ENCODE measurements at places on chromosomes 12 and 14.

DNA sequence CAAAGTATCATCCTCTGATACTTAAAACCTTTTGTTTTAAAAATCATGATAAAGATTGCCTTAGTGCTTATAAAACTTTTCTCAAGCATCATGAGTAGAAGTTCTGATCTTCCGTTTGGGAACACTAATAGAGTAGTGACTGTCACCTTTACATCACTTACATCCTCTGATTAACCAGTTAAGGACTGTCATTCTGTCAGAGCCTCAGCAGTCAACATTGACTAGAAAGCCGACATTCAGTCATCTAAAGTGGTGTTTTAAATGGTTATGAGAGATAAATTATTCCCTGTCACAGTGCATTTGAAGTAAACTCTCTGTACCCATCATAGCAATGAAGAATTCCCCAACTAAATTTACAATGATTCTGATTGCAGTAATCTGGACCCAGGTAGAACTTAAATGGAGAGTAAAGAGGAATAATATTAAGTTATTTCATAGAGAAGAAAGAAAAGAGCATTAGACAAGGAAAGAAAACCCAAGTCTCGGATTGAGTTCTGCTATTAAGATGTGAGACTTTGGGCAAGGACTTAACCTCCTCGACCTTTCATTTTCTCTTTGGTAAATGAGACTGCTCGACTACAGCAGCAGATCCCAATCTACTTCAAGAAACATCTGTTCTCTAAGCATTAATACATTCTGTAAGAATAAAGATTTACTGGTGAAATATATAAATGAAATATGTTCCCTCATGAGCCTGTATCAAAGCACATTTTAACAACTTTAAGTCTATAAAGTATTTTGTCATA lies 563.9 kb upstream of the LMO3 start:
- no peak for DNase-seq

- DNase-seq = no peak
Observed at GRCh38 chr12:90510948-90511347, 444.0 kb downstream of the CCER1 start.

DNA sequence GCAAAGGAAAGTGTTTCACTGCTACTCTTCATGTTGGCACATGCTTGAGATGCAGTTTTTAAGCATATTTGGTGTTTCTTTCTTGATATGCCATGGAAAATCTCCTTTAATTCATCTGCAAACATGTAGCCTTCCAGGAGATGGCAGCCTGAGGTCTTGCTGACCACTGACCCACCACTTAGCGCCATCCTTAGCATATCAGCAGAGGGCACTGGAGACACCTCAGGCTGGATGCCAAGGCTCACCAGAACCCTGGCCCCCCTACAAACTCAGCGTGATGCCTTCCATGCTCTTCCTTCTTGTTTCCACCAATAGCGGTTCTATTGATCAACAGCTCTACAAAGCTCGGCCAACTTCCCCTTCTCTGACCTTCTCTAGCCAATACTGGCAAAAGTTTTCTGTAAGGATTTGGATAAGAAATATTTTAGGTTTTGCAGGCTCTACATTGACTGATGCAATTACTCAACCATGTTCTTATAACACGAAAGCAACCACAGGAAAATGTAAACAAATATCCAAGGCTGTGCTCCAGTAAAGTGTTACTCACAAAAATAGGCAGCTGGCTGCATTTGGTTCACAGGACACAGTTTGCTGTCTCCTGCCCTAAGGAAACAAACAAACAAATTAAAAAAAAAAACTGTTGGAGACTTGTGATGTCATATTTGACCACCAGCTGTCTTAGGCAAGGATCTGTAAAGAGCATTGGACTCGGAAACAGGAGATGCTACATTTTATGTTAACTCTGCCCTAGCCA lies 209.7 kb downstream of the SLC15A4 start:
- DNase-seq = no peak

GRCh38 chr12:107759410-107759809 lies 1.5 kb downstream of the PRDM4 start:
- DNase-seq = peak; percentile 60

DNA sequence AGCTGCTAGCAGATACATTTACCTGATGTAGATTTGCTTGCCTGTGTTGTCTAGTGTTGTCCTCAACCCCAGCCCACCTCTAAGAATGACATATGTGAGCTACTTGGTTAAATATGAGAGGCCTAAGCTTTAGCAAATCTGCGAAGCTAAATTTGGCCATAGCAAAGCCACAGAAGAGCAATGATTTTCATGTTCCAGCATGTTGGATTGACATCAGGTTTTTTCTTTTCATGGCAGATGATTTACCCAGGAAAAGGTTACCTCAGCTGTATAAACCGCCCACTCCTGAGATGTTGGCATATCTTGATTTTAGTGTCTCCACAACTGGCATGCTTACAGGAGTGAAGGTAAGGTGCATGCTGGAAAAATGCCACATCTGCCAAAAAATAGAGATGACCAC lies 36.4 kb upstream of the ATF1 start:
- no peak for DNase-seq

GRCh38 chr12:128079-128478 lies 61.5 kb downstream of the IQSEC3 start:
- no peak for DNase-seq

DNA sequence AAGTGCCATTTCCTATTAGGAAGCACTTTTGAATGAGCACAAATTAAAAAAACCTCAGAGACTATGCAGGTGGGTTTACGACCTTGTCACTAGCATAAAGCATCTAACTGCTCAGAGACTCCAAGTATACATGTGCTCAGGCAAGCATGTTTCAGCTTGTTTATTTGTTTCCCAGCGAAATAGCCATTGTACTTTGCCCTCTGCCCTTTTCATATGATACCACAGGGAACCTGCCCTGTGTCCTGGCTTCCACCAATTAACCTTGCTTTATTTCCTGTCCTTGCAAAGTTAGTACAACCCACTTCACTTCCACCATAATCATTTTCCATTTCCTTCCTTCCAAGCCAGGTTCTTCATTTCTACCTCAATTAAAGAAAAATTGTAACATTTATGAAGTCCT lies 194.9 kb downstream of the DUSP6 start:
- DNase-seq = no peak

GRCh38 chr12:93169536-93169935 lies 208.2 kb upstream of the NUDT4 start:
- no peak for DNase-seq

DNA sequence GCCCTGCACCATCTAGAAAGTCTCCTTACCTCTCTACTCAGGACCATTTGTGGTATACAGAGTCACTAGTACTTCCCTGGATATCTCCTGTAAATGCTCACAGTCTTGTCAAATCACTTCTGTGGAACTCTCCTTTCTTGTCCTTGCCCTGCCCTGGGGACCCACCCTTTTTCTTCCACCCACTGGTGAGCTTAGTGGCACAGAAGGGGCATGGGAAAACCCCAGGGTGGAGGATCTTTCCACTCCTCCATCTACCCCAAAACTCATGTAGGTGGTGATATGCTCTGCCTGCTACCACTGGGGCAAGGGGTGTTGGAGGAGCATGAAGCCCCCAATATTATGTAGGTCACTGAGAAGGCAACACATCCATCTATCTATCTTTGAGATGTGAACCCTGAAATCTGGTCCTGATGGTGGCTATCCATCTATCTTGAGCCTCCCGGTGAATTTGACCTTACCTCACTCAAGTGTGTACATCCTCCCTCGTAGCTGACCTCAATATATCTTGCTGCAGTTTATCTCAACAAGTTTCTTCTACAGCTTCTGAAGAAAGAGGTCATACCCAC lies 943 bp downstream of the TESPA1 start:
- DNase-seq = no peak

DNA sequence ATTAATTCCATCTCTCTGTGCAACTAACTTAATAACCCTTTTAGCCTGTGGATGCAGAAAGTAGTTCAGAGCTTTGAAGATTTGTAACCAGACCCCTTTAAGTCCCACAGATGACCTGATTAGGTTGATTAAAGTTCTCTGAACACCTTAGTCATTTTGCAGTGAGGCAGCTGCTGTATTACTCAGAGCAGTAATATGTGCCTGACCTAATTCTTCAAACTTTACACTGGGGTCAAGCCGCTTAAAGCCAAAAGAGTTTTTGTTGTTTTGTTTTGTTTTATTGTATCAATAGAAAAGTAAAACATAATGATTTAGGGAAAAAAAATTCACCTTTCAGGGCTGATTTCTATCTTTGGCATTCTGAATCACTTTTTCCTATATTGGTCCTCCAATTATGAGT lies 78.6 kb upstream of the PLEKHG7 start:
- DNase-seq = peak; percentile 17

- DNase-seq = no peak
Observed at GRCh38 chr14:100589760-100590469, 2.7 kb upstream of the BEGAIN start.

GRCh38 chr12:129279771-129280170 lies 426.5 kb downstream of the GLT1D1 start:
- no peak for DNase-seq

DNA sequence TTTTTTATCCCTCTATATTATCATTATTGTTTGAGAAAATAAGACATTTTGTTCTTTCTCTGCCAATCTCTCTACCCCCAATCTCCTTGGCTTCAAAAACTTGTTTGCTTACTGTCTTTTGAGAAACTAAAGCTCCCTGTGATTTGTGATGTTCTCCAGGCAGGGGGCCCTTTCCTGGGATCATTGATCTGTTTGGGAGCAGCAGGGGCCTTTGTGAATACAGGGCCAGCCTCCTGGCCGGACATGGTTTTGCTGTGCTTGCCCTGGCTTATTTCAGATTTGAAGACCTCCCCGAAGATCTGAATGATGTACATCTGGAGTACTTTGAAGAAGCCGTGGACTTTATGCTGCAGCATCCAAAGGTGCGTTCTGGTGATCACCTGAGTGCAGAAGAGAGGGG lies 4.5 kb downstream of the ACOT6 start:
- DNase-seq = no peak

- DNase-seq = no peak
Observed at GRCh38 chr12:88501972-88502938, 78.0 kb downstream of the KITLG start.

DNA sequence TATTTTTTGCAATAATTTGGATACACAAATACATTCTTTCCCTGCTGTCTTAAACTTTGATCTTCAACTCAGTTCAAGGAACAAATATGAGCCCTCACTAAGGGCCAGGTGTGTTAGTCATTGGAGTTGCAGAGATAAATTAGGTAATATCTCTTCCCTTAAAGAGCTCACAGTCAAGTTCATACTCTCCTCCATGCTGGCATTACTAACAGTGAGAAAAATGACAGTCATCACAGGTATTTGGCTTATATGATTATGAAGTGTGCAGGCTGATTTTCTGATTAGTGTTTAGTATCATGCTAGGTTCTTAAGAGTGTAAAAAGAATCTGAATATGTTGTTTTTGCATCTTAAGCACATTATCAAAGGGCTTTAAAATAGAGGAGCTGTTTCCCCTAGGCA lies 594.7 kb downstream of the CCER1 start:
- no peak for DNase-seq

GRCh38 chr14:84197704-84198103 lies 1332.2 kb upstream of the FLRT2 start:
- DNase-seq = no peak

DNA sequence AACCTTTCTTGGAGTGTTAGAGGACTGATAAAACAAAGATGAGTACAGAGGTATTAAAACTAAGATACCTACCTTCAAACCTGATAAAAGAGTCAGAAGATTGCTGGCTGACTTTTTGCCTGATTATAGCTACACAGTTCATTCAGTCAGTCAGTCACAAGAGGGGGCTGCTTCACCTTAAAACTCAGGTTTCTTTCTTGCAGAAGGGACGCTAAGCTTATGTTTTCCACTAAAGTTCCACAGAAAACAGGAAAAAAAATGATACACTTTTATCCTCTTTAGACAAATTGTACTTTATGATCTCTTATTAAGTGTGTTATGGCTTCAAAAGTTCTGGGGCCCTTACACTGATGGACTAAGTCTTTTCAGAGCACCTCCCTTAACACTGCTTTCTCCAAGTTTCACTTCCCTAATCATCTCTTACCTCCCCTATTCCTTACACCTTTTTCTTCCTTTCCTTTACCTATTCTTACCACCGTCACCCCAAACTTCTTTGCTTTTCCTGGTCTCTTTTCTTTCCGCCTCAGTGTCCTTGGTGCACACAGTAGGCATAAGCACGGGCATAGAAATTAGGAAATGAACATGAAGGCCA lies 448.7 kb upstream of the OR4E1 start:
- peak; percentile 12 for DNase-seq

- no peak for DNase-seq
Observed at GRCh38 chr12:54612225-54612750, 22.4 kb downstream of the LACRT start.

GRCh38 chr12:95497031-95497430 lies 23.1 kb downstream of the METAP2 start:
- no peak for DNase-seq

DNA sequence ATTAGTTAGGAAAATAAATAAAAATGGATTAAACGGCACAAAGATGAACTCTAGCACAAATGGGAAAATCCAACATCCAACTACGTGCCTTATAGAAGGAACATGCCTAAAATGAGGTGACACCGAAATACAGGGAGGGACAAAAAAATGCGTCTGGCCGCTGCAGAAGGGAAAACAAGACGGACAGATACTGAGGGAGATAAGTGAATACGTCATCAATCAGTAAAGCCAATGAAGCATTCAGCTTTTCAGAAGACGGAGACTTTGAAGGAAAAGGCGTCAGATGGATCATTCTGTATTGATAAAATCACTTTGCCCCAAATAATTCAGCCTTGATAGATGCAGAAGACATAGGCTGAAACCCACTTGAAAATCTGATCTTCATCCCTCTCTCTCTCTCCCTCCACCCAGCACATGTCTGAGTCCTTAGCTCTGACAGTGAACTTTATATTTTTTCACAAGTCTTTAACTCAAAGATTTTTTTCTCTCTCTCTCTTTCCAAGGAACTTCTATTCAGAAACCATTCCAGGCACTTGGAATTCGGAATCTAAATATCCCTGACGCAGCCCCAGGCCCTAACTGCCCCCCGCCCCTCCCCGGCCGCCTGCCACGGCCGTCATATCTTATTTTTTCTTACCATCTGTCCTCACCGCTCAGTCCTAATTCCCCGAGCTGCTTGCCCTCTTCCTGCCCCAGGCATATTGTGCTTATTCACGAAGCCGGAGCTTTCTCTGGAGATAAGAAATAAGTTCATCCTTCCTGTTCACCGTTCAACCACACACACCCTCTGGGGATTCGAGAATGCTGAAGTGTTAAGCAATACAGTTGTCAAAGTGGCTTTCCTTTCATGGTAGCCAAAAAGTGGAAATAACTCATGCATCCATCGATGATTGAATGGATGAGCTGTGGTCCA lies 35.5 kb upstream of the RFLNA start:
- DNase-seq = no peak

- peak; percentile 28 for DNase-seq
Observed at GRCh38 chr12:16076557-16076956, 165.4 kb downstream of the DERA start.

- DNase-seq = no peak
Observed at GRCh38 chr12:55934773-55935172, 3.8 kb downstream of the DGKA start.

GRCh38 chr14:106586098-106586704 lies 1059.8 kb downstream of the TMEM121 start:
- no peak for DNase-seq

- no peak for DNase-seq
Observed at GRCh38 chr14:105419195-105420091, at the start of gene MTA1. Gene MTA1, plus strand, starts transcription at chr14:105419827. Its CDS starts 209 bp downstream, at chr14:105420036.

Measured in A549 (cell line).